ENCODE measurements at places on chromosomes 11 and 22.

DNA sequence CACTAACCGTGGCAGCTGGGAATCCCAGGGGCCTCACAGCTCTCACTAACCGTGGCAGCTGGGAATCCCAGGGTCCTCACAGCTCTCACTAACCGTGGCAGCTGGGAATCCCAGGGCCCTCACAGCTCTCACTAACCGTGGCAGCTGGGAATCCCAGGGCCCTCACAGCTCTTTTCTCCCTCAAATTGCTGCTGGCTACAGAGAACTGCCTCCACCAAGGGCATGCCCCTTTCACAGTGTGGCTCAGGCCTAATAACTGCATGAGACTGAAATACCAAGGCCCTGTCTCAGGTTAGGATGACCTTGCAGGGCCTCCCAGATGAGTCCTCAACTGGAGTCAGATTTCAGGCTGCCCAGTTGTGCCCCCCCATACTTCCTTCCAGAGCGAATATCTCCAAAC, 35.1 kb upstream of the GGTLC2 start:
- DNase-seq: no peak

- no peak for DNase-seq
Measured at GRCh38 chr11:72759468-72759985, 7.3 kb upstream of the ARAP1 start.

GRCh38 chr22:35740616-35741015, 22.9 kb downstream of the APOL5 start:
- DNase-seq: no peak

DNA sequence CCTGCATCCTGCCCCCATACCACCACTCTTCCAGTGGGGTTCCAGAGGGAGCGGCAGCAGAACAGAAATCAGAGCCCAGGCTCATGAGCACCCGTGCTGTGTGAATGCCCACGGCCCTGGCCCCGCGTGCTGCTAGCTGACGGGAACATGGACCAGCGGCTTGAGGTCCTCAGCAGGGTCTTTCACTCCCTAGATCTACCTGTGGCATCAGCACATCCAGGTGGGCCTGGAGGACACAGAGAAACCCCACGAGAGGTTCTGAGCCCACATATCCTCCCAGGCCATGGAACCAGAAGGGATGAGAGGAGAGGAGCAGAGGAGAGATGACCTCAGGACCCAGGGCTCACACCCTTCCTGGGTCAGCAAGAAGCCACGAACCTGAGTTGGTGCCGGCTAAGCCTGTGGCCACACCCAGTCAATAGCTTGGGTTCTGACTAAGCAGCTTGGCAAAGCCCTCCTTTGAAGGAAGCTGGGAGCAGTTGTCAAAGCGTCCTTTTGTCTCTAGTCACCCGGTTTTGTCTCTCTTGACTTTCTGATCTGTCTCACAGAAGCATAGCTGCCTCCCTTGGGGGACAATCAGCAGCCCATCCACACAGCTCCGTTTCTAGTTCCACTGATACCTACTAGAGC, 89.3 kb upstream of the LMO1 start:
- no peak for DNase-seq

GRCh38 chr11:97965849-97966646, 1054.7 kb upstream of the CNTN5 start:
- no peak for DNase-seq

GRCh38 chr11:103338621-103339484, 229.6 kb downstream of the DYNC2H1 start:
- DNase-seq: no peak

DNA sequence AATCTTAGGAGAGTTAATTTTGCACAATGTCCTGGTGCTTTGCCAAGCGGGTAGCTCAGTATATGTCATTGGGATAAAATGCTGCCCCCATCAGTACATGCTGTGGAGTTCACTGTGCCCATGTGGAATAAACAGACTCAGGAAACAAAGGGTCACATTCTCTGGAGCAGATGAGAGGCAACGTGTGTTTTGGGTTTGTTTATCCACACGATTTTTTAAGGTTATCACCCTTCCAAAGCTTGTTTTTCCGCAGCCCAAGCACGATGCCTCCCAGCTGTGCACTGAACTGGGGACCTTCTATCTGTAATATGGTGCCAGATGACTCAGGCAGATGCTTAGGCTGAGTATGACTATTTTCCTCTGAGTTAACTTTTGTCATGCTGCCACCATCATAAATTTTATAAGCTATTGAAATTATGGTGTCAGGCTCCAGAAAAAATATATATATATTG, 6.5 kb downstream of the OR4D6 start:
- no peak for DNase-seq

DNA sequence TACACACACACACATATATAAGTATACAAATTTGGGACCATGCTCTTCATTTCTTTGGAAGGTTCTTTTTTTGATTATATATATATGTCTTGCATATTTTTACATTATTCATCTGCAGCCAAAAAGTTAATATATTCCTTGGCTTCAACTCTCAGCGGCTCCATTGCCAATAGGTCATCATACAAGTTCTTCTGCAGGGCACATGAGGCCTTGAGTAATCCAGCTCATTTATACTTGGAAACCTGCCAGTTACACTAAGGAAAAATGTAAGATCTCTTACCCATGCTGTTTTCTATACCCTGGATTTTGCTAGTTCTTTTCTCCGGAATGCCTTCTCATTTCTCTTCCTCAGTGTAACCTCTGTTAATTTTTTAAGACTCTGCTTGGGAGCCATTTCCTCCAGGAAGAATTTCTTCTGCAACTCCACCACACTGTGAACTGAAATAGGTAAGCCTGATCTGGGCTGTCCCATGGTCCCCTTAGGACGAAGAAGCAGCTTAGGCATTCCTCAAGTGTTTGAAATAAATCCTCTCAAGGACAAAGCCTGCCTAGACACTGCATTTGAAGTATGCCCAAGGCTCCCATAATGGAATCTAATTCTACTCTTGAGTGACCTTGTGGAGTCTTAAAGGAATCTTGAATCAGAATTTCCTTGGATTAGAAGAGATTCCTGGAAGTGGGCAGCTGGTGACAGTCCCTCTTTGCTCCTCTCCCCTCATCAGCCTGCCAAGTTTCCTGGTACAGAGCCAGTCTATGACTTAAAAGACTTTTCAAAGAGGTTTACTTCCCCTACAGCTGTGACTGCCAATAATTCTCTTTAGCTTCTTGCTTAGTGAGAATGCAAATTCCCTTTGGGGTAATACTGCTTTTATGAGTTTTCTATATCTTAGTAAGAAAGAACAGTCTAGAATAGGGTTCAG, 182.8 kb downstream of the C11orf87 start:
- DNase-seq: no peak

GRCh38 chr11:86874304-86875056, 74.1 kb downstream of the PRSS23 start:
- DNase-seq: no peak

DNA sequence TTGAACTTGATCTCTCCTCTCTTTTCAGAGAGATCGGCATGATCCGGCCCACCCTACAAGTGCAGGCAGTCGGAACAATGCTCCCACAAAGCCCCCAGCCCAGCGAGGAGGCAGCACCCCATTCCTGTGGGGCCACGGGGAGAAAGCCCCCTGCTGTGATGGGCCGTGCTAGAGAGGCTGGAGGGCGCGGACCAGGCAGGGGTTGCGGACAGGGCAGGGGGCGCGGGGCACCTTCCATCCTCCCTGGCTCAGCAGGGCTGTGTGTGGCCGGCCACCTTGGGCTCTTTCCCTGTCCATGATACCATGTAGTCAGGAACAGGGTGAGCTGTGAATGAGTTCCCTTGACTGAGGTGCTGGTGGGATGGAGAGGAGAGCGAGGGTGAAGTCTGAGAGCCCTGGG, 379.8 kb downstream of the BRD1 start:
- DNase-seq: no peak

GRCh38 chr11:4704054-4704789, at the start of gene MMP26:
Gene MMP26 (plus strand): TSS chr11:4704784.
- DNase-seq: peak; percentile 88

- DNase-seq: no peak
Measured at GRCh38 chr11:93081694-93082093, 112.2 kb downstream of the MTNR1B start.

GRCh38 chr11:45285930-45286632, at the start of gene SYT13:
Gene SYT13 (minus strand): TSS chr11:45286341. CDS start chr11:45286207, 134 bp downstream.
- DNase-seq: peak; percentile 60

DNA sequence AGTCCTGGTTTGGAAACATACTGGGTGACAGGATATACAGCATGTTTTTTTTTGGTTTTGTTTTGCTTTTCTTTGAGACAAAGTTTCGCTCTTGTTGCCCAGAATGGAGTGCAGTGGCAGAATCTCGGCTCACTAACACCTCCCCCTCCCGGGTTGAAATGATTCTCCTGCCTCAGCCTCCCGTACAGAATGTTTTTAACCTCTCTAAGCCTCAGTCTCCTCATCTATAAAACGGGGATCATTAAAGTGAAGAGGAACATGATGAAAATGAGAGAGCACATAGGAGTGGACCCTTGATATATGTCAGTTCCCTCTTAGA, 28.1 kb upstream of the SCARF2 start:
- no peak for DNase-seq

DNA sequence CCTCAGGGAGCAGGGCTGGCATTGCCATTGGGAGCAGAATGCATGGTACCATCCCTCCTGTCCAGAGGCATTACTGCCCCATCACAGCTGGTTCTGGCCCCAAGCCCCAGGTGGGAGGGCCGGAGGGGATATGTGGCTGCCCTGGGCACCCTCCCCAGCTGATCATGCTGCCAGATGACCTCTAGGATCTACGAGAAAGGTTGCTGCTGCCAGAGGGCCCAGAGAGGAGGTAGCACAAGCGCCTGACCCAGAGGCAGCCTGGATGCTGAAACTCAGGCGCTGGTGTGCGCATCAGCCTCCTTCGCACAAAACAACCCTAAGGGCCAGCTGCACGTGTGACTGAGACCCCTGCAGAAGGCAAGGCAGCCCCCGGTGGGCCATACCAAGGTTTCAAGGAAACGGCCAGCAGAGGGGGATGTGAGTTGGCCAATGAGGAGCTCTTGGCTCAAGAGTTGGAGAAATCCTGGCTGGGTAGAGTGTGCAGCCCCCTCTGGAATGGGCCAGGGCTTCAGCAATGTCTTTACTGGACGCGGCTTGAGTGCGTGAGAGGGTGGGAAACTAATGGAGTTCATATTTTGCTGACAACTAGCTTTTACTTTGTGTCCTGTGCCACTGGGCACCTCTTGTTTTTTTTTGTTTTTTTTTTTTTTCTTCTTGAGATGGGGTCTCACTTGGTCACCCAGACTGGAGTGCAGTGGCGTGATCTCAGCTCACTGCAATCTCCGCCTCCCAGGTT, 88.3 kb upstream of the PARVA start:
- peak; percentile 46 for DNase-seq

- DNase-seq: no peak
Measured at GRCh38 chr11:128854841-128855240, 12.3 kb downstream of the KCNJ1 start.

DNA sequence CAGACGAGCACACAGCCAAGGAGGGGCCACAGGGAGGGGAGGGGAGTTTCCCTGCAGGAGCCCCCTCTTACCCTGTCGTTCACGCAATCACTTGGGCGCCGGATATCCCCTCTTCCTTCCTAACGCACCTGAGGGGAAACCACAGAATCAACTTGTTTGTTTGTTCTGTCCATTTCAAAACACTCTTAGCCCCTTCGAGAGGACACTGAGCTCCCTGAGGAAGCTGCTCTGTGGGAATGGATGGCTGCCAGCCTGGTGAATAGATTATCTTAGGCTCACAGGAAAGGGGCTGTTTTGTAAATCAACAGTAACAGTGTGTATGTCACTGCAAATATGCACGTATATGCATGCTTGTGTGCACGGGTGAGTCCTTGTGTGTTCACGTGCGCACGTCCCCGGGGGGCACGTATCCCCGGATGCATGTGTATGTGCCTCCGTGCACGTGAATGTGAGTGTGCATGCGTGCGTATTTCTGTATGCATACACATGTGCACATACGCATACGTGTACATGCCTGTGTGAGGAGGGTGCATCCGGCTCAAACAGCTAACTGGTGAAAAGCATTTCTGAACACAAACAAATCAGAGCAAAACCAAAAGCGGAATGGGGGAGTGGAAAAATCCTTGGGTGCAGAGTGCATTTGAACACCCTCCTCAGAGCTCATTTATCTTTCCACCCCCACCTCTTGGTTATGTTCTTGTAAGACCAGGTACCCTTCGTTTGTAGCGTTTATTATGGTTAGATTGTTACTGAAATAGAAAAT, 7.2 kb downstream of the ARSA start:
- DNase-seq: no peak

- DNase-seq: no peak
Measured at GRCh38 chr11:106727256-106727655, 291.0 kb downstream of the GUCY1A2 start.

DNA sequence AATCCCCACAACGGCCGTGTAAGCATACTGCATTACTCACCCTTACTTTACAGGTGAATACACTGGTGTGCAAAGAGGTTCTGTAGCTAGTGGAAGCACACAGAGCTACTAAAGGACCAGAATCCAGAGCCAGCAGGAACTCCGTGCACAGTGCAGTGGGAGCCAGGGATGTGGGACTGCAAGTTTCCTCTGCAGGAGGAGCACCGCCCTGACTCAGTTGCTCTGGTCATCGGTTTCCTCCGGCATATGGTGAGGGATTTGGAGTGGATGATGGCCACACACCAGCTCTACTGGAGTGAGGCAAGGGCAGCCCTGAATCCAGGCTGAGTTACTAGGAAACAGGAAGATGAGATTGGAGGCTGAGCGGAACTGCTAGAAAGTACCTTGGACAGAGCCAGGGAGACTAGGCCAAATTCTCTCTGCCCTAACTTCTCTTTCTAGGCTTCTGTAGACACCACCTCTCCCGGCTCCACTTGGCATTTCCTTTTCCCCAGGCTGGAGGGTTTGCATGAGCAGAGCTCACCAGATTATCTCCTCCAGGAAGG, 18.2 kb upstream of the C22orf42 start:
- DNase-seq: no peak

DNA sequence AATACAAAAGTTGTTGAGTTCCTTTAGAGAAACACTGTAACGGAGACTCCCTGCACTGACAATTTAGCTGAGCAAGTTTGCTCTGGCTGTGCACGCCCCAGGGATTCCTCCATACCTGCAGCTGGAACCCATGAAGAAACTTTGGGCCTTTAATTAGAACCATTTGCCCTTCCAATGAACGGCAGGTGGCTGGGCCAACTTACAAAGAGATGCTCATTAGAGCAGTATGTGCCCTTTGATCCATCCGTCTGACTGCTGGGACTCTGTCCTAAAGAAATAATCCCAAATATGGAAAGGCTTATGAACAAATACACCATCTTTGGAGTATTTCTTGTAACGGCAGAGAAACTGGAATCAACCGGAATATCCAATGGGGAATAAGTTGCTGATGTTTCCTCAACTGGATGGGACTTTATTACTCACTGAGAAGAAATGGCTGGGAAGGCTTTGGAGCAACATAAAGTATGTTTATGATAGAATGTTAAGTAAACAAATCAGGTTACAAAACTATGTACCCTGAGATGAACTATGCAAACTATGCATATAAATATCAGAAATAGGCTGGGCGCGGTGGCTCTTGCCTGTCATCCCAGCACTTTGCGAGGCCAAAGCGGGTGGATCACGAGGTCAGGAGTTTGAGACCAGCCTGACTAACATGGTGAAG, 24.4 kb upstream of the FBLN1 start:
- DNase-seq: no peak

- no peak for DNase-seq
Measured at GRCh38 chr11:118877487-118878162, 6.1 kb upstream of the CXCR5 start.

GRCh38 chr22:29445508-29445907, 7.1 kb downstream of the RFPL1 start:
- DNase-seq: no peak

GRCh38 chr22:31102441-31103081, 4.8 kb downstream of the SELENOM start:
- DNase-seq: no peak

GRCh38 chr11:76596652-76597051, 73.9 kb downstream of the LRRC32 start:
- no peak for DNase-seq
